ENCODE measurements at places on chromosomes 4 and X.
A peak's percentile ranks its signal among the peaks of the same experiment; 100 is the strongest.

DNA sequence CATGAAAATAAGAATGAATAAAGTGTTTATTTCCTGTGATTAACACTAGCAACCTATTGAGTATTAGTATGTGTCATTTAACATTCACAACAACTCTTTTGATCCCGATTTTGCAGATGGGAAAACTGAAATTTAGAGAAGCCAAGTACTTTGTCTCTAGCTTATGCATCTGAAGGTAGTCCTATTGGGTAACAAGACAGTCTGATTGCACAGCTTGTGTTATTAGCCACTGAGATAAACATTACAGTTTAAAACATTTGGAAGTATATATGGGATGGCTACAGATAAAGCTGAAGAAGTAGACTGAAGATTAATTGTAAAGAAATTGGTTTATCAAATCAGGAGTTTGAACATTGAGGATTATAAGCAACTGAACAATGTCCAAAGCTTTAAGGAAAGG is 99.6 kb upstream of the PDE5A start:
- no peaks in the 10 kb centered on the region for H3K27me3 ChIP-seq
- H3K4me3 ChIP-seq = no peak overlapping the region
- H3K27ac ChIP-seq = peak overlapping the region; percentile 92
- H3K4me1 ChIP-seq = peaks cover 59% of the 10 kb centered on the region
- no peaks in the 10 kb centered on the region for H3K36me3 ChIP-seq
- DNase-seq = no peak

- H3K27me3 ChIP-seq = peaks cover 15% of the 10 kb centered on the region
- H3K4me3 ChIP-seq = no peak overlapping the region
- H3K27ac ChIP-seq = no peak overlapping the region
- H3K36me3 ChIP-seq = no peaks in the 10 kb centered on the region
- no peaks in the 10 kb centered on the region for H3K4me1 ChIP-seq
Observed at GRCh38 chrX:112851161-112851779, 10.6 kb upstream of the AMOT start.

DNA sequence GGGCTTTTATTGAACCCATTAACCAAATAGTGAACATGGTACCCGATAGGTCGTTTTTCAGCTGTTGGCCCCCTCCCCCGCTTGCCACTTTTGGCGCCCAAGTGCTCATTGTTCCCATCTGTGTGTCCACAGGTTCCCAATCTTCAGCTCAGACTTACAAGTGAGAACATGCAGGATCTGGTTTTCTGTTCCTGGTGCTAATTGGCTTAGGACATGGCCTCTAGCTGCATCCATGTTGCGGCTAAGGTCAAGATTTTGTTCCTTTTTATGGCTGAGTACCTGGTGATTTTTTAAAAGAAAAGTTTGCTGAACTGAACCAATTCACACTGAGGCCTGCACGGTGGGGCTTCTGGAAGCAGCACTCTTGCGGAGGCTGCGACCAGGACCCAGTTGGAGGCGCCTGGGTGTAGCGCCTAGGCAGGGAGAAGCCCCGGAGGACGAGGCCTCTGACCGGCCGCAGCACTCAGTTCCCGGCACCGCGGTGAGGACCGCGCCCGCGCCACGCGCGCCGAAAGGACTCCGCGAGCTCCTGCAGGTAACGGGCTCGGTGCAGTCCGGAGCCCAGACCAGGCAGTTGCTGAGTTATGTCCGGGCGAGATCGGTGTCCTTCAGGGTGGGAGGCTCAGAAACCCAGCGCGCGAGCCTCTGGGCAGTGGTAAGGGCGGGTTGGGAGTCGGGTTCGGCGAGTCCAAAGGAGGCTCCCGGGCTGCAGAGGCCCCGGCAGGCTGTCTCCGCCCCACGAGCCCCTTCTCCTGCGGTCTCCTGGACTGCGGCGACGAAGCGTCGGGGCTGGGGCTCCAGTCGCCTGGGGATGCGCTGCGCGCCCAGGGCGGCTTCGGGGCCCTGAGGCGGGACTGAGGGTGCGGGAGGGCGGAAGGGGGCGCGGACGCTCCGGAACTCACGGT is 15.8 kb upstream of the SLC25A4 start:
- peaks cover 30% of the 10 kb centered on the region for H3K27me3 ChIP-seq
- H3K27ac ChIP-seq = no peak overlapping the region
- H3K4me1 ChIP-seq = peaks cover 11% of the 10 kb centered on the region
- no peaks in the 10 kb centered on the region for H3K36me3 ChIP-seq

- no peak overlapping the region for H3K4me3 ChIP-seq
- no peaks in the 10 kb centered on the region for H3K27me3 ChIP-seq
- no peaks in the 10 kb centered on the region for H3K36me3 ChIP-seq
Observed at GRCh38 chr4:77501851-77502250, 103.8 kb upstream of the CXCL13 start.

- peaks cover 50% of the 10 kb centered on the region for H3K4me1 ChIP-seq
- no peak overlapping the region for H3K4me3 ChIP-seq
- H3K27ac ChIP-seq = peak overlapping the region; percentile 99
- no peak for DNase-seq
- H3K27me3 ChIP-seq = no peaks in the 10 kb centered on the region
Observed at GRCh38 chr4:7831858-7832730, 107.6 kb downstream of the AFAP1 start.

DNA sequence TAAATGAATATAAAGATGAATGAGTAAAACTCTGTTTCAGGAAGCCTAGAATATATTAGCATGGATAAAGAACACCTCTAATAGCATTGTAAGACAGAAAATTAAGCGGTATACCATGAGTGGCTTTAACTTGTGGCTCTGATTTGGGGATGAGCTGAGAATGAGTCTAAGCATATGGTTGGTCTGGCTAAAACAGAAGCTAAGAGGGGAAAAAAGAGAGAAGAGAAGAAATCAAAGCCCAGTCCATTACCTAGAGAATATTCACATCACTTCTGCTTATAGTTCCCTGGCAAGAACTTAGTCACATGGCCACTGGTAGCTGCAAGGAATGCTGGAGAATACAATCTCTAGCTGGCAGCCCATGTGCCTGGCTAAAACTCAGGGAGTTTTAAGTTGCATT is 414.5 kb downstream of the PRDM5 start:
- no peaks in the 10 kb centered on the region for H3K4me1 ChIP-seq
- H3K27ac ChIP-seq = no peak overlapping the region
- H3K4me3 ChIP-seq = no peak overlapping the region
- no peaks in the 10 kb centered on the region for H3K27me3 ChIP-seq
- no peak for DNase-seq

GRCh38 chr4:36187723-36188333 is 56.5 kb downstream of the ARAP2 start:
- no peaks in the 10 kb centered on the region for H3K27me3 ChIP-seq
- no peaks in the 10 kb centered on the region for H3K4me1 ChIP-seq
- no peak overlapping the region for H3K27ac ChIP-seq
- DNase-seq = no peak
- H3K36me3 ChIP-seq = no peaks in the 10 kb centered on the region

GRCh38 chrX:48958635-48959094 is 1.3 kb upstream of the OTUD5 start:
- no peaks in the 10 kb centered on the region for H3K27me3 ChIP-seq
- peaks cover 14% of the 10 kb centered on the region for H3K36me3 ChIP-seq
- no peak for DNase-seq
- H3K4me1 ChIP-seq = peaks cover 18% of the 10 kb centered on the region
- peak overlapping the region; percentile 79 for H3K4me3 ChIP-seq

DNA sequence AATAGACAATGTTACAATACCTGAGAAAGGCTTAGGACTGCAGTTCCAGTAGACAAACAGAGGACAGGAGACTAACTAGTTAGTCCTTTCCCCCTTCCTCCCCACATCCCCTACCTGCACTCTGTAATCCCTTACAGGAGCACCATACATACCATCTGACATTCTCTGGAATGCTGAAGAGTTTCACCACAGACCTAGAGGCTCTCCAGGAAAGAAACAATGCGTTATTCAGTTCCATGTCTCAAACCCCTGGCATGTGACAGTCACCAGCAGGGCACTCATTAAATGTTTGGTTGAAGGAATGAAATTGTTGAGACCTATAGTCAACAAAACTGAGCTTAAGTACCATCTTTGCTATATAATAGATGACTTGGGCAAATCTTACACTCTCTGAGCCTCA is 100.2 kb upstream of the USP38 start:
- no peak for DNase-seq
- peaks cover 3% of the 10 kb centered on the region for H3K4me1 ChIP-seq
- no peaks in the 10 kb centered on the region for H3K27me3 ChIP-seq
- no peaks in the 10 kb centered on the region for H3K36me3 ChIP-seq
- no peak overlapping the region for H3K27ac ChIP-seq

DNA sequence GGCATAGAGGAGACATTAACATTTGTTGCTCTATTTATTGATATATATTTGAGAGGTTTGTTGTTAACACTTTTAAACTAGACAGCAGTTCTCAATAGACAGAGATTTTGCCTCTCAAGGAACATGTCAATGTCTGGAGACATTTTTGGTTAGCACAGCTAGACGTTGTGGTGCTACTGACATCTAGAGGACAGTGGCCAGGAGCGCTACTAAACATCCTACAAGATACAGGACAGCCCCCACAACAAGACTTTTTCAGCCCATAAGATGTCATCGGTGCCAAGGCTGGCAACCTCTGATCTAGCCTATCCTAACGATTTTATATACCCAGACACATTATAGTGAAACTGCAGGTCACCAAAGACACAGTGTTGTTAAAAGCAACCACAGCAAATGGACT is 18.4 kb upstream of the CTSO start:
- H3K4me1 ChIP-seq = peaks cover 5% of the 10 kb centered on the region
- DNase-seq = no peak
- H3K27me3 ChIP-seq = no peaks in the 10 kb centered on the region
- H3K36me3 ChIP-seq = no peaks in the 10 kb centered on the region
- H3K27ac ChIP-seq = no peak overlapping the region

DNA sequence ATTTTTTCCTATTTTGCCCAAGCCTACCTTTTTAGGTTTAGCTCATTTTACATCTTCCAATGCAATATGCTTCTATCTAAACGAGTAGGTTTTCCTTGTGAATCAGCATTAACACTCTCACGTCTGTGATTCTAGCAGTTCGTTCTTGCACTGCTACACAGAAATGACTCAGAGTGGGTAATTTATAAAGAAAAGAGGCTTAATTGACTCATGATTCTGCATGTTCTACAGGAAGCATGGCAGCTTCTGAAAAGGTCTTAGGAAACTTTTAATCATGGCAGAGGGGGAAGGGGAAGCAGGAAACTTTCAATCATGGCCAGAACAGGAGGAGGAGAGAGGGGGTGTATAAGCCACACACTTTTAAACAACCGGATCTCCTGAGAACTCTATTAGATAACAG is 44.9 kb downstream of the SPANXN1 start:
- H3K36me3 ChIP-seq = no peaks in the 10 kb centered on the region
- no peak for DNase-seq
- H3K4me3 ChIP-seq = no peak overlapping the region
- H3K27me3 ChIP-seq = no peaks in the 10 kb centered on the region
- no peaks in the 10 kb centered on the region for H3K4me1 ChIP-seq

- H3K4me1 ChIP-seq = no peaks in the 10 kb centered on the region
- H3K36me3 ChIP-seq = peaks cover 37% of the 10 kb centered on the region
- H3K27me3 ChIP-seq = no peaks in the 10 kb centered on the region
- no peak overlapping the region for H3K4me3 ChIP-seq
- no peak overlapping the region for H3K27ac ChIP-seq
Observed at GRCh38 chrX:1416327-1416784, 24.4 kb upstream of the SLC25A6 start.

DNA sequence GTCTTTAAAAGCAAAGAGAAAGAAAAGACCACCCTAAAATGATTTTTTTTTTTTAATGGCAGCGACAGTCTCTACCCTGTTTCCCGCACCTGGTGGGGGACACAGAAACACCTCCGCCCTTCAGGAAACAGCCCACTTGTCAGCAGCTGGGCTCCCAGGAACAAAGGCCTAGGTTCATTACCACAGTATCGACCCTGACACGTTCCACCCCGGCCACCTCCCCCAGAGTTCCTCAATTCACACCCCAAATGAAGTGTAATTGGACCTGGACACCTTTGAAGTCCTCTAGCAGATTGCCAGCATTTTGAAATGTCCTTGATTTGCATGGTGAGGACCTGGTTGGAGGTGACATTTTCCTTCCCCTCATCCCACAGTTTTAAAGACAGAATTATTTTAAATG is 175.0 kb upstream of the BCOR start:
- peaks cover 5% of the 10 kb centered on the region for H3K4me1 ChIP-seq
- H3K27ac ChIP-seq = no peak overlapping the region
- no peaks in the 10 kb centered on the region for H3K36me3 ChIP-seq
- peaks cover 11% of the 10 kb centered on the region for H3K27me3 ChIP-seq
- DNase-seq = no peak

GRCh38 chr4:102799816-102800215 is 27.5 kb downstream of the UBE2D3 start:
- DNase-seq = peak; percentile 6
- H3K4me1 ChIP-seq = peaks cover 10% of the 10 kb centered on the region
- peak overlapping the region; percentile 9 for H3K27ac ChIP-seq
- H3K27me3 ChIP-seq = no peaks in the 10 kb centered on the region

- H3K27ac ChIP-seq = no peak overlapping the region
- H3K4me3 ChIP-seq = no peak overlapping the region
- DNase-seq = no peak
- H3K27me3 ChIP-seq = no peaks in the 10 kb centered on the region
Observed at GRCh38 chr4:138114434-138114833, 127.7 kb downstream of the SLC7A11 start.

DNA sequence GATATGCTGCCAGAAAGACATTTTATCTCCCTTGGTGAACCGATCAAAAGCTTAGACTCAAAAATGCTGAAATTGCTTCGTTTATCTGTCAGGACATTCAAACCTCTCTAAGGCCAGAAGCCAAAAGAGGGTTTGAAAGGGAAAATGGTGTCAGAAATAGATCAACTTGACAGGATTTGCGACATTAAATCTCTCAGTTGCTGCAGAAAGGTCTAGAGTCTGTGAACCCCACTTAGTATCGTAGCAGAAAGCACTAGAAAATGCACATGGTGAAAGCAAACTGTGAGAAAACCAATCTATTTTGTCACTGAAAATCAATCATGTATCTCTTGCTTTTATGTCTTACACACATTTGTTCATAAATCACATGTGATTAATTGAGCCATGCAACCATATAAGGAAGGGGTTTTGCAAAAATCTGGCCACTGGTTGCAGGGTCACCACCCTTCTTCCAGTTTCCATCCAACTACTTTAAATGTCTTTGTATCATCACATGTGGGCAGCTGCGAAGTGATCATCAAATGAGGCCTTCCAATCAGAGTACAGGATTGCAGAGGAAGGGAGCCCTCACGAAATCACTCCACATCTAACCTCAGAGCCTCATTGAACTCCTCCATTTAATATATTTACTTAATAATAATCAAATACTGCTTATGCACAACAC is 347.2 kb upstream of the ANXA10 start:
- no peak overlapping the region for H3K27ac ChIP-seq
- H3K4me3 ChIP-seq = no peak overlapping the region
- H3K36me3 ChIP-seq = no peaks in the 10 kb centered on the region
- H3K4me1 ChIP-seq = no peaks in the 10 kb centered on the region

GRCh38 chrX:12971282-12972003 is 3.5 kb upstream of the TMSB4X start:
- H3K36me3 ChIP-seq = no peaks in the 10 kb centered on the region
- H3K27me3 ChIP-seq = no peaks in the 10 kb centered on the region
- H3K4me1 ChIP-seq = peaks cover 5% of the 10 kb centered on the region
- H3K4me3 ChIP-seq = no peak overlapping the region

GRCh38 chr4:86872135-86872534 is 20.1 kb downstream of the C4orf36 start:
- no peaks in the 10 kb centered on the region for H3K4me1 ChIP-seq
- H3K27me3 ChIP-seq = no peaks in the 10 kb centered on the region
- DNase-seq = no peak
- no peak overlapping the region for H3K27ac ChIP-seq

- H3K27ac ChIP-seq = no peak overlapping the region
- no peak for DNase-seq
- H3K4me1 ChIP-seq = no peaks in the 10 kb centered on the region
- no peaks in the 10 kb centered on the region for H3K27me3 ChIP-seq
- H3K36me3 ChIP-seq = no peaks in the 10 kb centered on the region
- H3K4me3 ChIP-seq = no peak overlapping the region
Observed at GRCh38 chr4:17218786-17219185, 293.1 kb downstream of the QDPR start.
